ENCODE measurements at places on chromosomes 4 and X. TPM values are rescaled to one million over a fixed set of nuclear protein-coding genes. Genes with fewer than 3 reads are reported as not detected.

DNA sequence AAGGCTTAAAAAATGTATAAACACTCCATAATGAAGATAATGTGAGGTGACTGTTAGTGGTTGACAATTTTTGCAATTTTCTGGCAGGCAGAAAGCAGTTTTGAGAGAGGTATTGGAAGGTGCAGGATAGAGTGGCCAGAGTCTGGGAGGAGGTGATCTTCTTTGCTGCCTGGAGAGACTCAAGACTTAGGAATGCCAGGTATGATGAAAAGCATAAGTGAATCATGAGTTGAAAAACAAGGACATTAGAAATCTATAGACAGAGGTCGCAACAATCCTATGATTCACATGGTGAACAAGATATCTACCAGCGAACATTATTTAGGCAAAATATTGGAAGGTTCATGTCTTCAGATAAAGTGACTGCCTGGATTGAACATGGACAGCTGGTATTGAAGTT is 118.5 kb downstream of the CFAP299 start:
- no peak overlapping the region for H3K4me3 ChIP-seq
- H3K36me3 ChIP-seq = no peaks in the 10 kb centered on the region
- no peak overlapping the region for H3K27ac ChIP-seq
- no peak for DNase-seq

GRCh38 chrX:100654261-100654660 is 10.3 kb downstream of the SRPX2 start:
- no peak overlapping the region for H3K4me3 ChIP-seq
- H3K36me3 ChIP-seq = no peaks in the 10 kb centered on the region
- no peaks in the 10 kb centered on the region for H3K27me3 ChIP-seq
- H3K27ac ChIP-seq = no peak overlapping the region
- DNase-seq = no peak

The EGF gene
- total RNA-seq = not detected

GRCh38 chr4:173958445-173958844 is 325.0 kb downstream of the FBXO8 start:
- H3K4me3 ChIP-seq = no peak overlapping the region
- H3K36me3 ChIP-seq = no peaks in the 10 kb centered on the region
- DNase-seq = no peak
- no peaks in the 10 kb centered on the region for H3K4me1 ChIP-seq

- no peak overlapping the region for H3K27ac ChIP-seq
- no peaks in the 10 kb centered on the region for H3K4me1 ChIP-seq
- DNase-seq = no peak
- H3K4me3 ChIP-seq = no peak overlapping the region
These were observed 321.3 kb upstream of the CPXCR1 start for GRCh38 chrX:88425739-88426138.

GRCh38 chr4:116066711-116067245 is 953.4 kb upstream of the NDST4 start:
- no peak for DNase-seq
- no peaks in the 10 kb centered on the region for H3K27me3 ChIP-seq
- no peaks in the 10 kb centered on the region for H3K4me1 ChIP-seq

The GC gene
- total RNA-seq = not detected

- no peak overlapping the region for H3K27ac ChIP-seq
- no peaks in the 10 kb centered on the region for H3K4me1 ChIP-seq
- H3K36me3 ChIP-seq = no peaks in the 10 kb centered on the region
- H3K27me3 ChIP-seq = no peaks in the 10 kb centered on the region
- no peak overlapping the region for H3K4me3 ChIP-seq
These were observed 345.1 kb upstream of the HS3ST1 start for GRCh38 chr4:11773798-11774197.

GRCh38 chr4:128684016-128684415 is 125.5 kb upstream of the JADE1 start:
- no peaks in the 10 kb centered on the region for H3K27me3 ChIP-seq
- no peak overlapping the region for H3K27ac ChIP-seq
- no peak for DNase-seq
- H3K4me3 ChIP-seq = no peak overlapping the region

GRCh38 chr4:121737846-121738554 is 27.0 kb downstream of the SMIM43 start:
- no peak overlapping the region for H3K4me3 ChIP-seq
- H3K27me3 ChIP-seq = no peaks in the 10 kb centered on the region
- H3K27ac ChIP-seq = no peak overlapping the region
- H3K36me3 ChIP-seq = no peaks in the 10 kb centered on the region
- no peak for DNase-seq

The SLC34A2 gene
- not detected for total RNA-seq

The LONRF3 gene
- total RNA-seq = 11.5 TPM

DNA sequence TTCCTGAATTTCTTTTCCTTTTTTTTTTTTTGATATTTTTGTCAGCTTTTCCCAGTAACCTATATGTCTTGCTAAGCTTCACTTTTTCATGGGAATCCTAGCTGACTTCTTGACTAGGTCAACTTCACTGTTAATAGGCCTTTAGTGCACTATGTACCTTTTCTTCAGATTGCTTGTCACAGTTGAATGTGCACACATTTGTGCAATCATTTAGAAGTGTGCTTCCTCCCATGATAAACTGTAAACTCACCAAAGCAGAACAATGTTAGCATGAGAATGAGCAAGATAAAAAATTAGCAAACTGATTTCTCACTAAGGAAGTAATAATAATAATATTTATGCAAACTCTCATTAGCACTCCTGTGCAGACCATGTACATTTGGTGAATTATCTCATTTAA is 173.2 kb downstream of the PABPC4L start:
- no peaks in the 10 kb centered on the region for H3K27me3 ChIP-seq
- DNase-seq = no peak
- H3K4me1 ChIP-seq = no peaks in the 10 kb centered on the region
- no peaks in the 10 kb centered on the region for H3K36me3 ChIP-seq
- no peak overlapping the region for H3K27ac ChIP-seq

The RAB28 gene
- 18.9 TPM for total RNA-seq
